Adipose tissue (tissue), 3 donors: ENCODE measurements at places on chromosomes 2 and 18. TPM values are rescaled to one million over a fixed set of nuclear protein-coding genes. Genes with fewer than 3 reads are reported as not detected.

RPRM gene
- polyA plus RNA-seq: 1.7 TPM

GPR17 gene
- polyA plus RNA-seq: 0.10 TPM

SCN3A gene
- 0.10 TPM for polyA plus RNA-seq

PPP1R1C gene
- polyA plus RNA-seq: 0.28 TPM

UGT1A7 gene
- polyA plus RNA-seq: not detected
